AG08395 (cell line): ENCODE measurements at places on chromosomes 6 and 20.

DNA sequence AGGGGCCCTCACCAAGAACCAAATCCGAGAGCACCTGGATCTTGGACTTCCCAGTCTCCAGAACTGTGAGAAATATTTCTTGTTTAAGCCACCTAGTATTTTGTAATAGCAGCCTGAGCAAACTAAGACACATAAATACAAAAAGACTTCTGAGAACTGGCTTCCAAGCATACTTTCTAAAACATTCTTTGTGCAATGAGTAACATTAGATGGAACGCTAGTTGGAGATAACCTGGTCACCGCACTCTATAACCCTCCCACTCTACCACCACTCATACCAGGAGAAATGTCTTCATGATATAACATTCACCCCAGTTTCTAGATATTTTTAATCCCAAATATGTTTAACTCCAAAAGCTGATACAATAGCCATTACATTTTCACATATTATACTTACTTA lies 169.5 kb upstream of the THEMIS start:
- peak; percentile 10 for DNase-seq

- DNase-seq: peak; percentile 17
Observed at GRCh38 chr20:7571521-7572055, 368.7 kb downstream of the HAO1 start.

DNA sequence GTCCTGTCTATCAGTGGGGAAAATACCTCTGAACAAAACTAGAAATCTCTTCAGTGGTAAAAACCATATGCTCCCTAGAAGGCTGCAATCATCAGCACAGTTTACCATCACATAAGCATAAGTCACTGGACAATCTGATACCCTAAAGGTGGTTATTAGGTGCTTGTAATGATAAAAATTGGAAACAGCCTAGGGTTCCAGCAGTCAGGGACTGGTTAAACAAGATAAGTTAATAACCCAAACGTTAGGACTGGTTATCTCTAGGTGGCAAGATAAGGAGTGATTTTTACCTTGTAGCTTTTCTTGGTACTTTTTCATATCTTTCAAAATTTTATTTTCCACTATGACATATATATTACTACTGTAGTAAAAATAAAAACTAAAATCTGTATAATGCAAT lies 11.0 kb downstream of the ECI2 start:
- no peak for DNase-seq

GRCh38 chr6:107936162-107936909 lies 21.7 kb downstream of the SEC63 start:
- DNase-seq: no peak

GRCh38 chr6:25296217-25296905 lies 17.2 kb downstream of the CARMIL1 start:
- no peak for DNase-seq

GRCh38 chr6:11763460-11764249 lies 14.9 kb downstream of the ADTRP start:
- DNase-seq: no peak
